ENCODE measurements at places on chromosomes 3 and 15.

GRCh38 chr15:93562395-93563123 is 473.5 kb upstream of the RGMA start:
- no peak for DNase-seq

GRCh38 chr3:127736801-127737539 is 64.2 kb downstream of the ABTB1 start:
- DNase-seq = no peak

- no peak for DNase-seq
Observed at GRCh38 chr3:34364335-34364734, 565.9 kb downstream of the PDCD6IP start.

DNA sequence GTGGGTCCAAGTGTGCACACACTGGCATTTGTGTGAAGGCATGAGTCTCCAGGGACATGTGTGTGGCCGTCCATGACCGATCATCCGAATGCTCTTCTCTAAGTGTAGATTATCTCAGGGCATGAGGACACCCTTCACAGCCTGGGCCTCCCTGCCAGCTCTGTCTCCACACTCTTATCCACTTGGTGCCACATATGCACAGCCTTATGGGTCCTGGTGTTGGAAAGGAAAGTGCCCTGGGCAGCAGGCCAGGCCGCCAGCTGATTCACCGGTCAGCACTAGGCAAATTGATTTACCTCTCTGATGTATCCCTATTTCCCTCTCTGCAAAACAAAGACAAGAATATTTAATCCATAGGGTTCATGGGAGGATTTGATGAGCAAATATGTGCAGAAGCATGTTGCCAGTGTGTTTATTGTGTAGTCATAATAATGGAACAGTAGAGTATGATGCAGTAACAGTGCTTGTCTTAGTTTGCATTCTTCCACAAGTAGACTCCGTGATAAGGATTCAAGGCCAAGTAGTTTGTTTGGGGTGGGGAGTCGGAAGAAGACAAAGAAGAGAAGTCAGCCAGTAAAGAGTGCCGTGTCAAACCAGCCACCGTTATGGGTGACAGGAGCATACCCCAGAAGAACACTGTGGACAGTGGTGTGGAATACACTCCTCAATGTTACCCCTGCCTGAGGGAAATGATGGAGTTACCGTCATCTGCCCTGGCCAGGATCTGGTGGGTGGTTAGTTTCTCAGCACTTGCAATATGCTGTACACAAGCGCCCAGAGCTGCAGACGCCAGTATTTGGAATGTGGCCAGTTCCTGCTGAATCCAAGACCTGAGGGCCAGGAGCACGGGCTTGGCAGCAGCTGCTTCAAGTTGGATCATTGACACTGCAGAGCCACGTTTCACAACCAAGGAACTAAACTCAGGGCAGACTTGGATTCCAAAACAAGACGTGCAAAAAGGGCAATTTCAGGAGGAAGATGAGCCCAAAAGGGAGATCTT is 85.1 kb downstream of the MTHFS start:
- DNase-seq = no peak

GRCh38 chr3:45927881-45928280 is 15.4 kb upstream of the CXCR6 start:
- no peak for DNase-seq

GRCh38 chr15:62119227-62119864 is 45.7 kb downstream of the C2CD4B start:
- DNase-seq = no peak

DNA sequence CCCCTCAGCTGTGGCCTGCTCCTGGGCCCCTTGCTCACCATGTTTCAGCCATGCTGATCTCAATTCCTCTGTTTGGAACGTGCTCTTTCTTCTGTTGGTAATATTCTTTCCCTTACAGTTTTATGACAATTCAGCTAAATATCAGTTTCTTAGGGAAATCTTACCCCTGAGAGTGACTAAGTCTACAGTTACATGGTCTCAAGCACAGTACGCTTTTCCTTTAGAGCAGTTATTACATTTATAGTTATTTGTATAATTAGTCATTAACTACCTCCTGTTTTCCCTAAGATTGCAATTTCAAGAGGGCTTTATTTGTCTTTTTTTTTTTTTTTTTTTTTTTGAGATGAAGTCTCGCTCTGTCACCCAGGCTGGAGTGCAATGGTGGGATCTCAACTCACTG is 23.5 kb downstream of the C3orf62 start:
- DNase-seq = no peak

Data from activated CD4-positive, alpha-beta T cell treated with anti-CD3 and anti-CD28 coated beads, Interleukin-2, amount 50 U/mL, for 4 hours (primary cell).